ENCODE measurements at places on chromosomes 4 and X.
A peak's percentile ranks its signal among the peaks of the same experiment; 100 is the strongest.

GRCh38 chrX:103877571-103877970 lies 45.5 kb upstream of the RAB9B start:
- DNase-seq, result no peak

GRCh38 chr4:113256946-113257345 lies 207.5 kb downstream of the ANK2 start:
- no peak for DNase-seq

GRCh38 chrX:118259213-118259612 lies 86.7 kb upstream of the WDR44 start:
- no peak for DNase-seq

GRCh38 chr4:118762730-118763477 lies 73.0 kb downstream of the SEC24D start:
- DNase-seq, result no peak

GRCh38 chr4:33931026-33931425 lies 2313.3 kb downstream of the ARAP2 start:
- DNase-seq, result no peak

DNA sequence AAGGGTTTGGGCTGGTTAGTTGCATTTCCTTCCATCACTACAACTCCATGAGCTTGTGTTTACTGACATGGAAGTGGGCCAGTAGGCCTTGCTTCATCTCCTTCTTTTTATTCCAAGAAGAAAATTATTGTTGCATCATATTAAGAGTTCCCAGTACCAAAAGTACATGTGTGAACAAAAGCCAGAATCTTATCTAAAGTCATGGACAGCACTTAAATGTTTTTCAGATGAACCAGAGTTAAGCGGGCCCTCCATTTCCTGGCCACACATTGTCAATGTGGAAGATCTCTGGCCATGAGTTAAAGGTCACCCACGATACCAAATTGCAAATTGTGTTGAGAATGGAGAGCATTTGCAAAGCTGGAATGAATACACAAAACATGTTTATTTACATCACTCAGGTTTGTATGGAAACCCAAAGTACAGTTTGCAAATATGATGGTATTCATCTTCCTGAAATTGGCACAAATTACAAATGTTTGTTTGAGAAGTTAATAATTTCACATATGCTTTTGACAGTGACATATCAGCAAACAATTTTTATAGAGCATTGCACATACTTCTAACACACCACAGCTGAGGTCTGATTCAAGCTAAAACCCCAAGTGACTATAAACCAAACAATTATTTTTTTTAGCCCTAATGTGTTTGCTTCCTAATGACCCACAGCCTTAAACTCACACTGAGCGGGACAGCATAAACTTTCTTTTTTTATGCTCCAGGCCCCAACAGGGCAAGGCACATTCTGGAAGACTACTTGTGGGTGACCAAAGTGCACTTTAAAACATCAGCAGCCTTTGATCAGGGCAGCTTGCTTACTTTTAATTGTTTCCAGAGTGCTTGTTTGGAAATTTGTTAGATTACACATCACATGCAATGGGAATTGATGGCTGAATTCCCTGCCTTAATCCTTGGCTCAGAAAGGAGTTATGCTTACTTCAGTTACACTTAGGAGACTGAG lies 502.9 kb upstream of the SLIT2 start:
- DNase-seq, result no peak

DNA sequence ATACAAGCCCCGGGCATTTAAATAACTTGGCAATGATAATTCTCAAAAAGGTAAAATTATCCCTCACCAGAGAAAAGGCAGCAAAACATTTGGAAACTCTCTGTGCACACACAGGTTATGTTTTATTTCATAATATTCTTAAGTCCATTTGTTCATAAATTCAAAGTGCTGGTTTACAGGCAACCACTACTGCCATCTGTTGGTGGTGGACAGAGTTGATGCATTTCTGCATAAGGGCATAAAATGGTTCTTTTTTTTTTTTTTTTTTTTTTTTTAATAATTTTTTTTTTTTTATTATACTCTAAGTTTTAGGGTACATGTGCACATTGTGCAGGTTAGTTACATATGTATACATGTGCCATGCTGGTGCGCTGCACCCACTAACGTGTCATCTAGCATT lies 31.5 kb upstream of the IL21 start:
- DNase-seq, result peak; percentile 24

DNA sequence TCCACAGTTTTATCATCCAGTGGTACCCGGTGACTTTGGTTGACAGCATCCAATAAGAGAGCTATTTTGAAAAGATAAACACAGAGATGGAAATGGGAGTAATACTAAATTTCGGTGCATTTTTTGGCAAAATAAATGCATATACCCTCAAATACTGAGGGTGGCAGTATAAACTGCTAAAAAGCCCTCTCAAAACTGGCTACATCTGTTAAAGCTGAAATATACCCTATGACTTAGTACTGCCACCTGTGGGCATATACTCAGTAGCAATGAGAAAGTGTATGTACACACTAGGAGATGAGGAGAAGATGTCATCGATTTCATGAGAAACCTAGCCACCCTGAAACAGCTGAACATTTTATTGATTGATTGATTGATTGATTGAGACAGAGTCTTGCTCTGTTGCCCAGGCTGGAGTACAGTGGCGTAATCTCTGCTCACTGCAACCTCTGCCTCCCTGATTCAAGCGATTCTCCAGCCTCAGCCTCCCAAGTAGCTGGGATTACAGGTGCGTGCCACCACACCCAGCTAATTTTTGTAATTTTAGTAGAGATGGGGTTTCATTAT lies 12.2 kb upstream of the TMEM128 start:
- no peak for DNase-seq

- DNase-seq, result no peak
Measured at GRCh38 chr4:158080354-158080753, 92.5 kb downstream of the GASK1B start.

DNA sequence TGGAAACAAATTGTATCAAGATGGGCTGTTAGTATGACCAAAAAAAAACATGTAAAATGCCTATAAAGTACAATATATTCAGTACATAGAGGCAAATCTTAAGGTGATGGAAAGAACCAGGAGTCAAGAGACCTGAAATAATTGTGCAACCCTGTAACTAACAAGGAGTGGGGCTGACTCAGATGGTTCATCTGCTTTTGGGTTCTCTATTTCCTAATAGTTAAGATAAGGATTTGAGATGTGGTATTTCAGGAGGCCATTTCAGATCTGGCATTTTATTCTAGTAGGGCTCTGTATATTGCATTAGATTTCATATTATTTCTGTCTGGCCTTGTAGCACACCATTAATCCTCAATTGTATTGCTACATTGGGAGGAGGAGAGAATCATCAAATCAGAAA lies 268.4 kb downstream of the HS3ST1 start:
- DNase-seq, result no peak

GRCh38 chr4:120775431-120775830 lies 147.1 kb downstream of the PRDM5 start:
- no peak for DNase-seq

DNA sequence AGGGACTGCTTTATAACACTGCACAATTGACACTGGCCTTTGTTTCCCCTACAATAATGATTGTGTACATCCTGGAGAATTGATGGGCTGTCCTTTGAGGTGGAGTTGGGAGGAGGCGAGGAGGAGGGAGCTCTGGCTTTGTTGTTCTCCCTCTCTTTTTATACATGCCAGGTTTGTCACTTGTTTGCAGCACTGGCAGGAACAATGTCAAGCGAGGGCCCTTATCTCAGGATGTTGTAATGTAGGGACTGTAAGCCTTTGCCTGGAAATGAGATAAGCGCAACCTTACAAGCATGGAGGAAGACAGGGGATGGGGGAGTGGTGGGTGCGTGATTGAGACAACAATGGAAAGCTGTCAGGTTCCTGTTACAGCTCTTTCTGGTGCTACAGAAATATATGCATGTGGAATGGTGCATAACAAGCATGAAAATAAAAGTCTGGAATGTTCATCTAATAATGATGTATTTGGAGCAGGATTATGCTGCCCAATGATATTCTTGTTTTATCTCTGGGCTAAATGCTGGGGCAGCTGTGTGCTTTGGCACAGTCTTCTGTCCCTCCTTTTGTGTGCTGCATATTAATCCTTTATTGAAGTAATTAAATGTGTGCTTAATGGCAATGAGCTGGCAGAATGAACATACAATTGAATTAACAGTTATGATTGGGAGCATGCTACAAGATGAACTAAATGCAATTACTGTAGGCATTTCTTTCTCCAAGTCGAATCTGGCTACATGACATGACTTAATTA lies 294.4 kb downstream of the GPAT3 start:
- no peak for DNase-seq

- no peak for DNase-seq
Measured at GRCh38 chr4:145799223-145799622, 119.3 kb downstream of the C4orf51 start.

Measured in T-cell (primary cell).